Suprapubic skin (tissue), 4 donors: ENCODE measurements at places on chromosomes 13 and 19.

DNA sequence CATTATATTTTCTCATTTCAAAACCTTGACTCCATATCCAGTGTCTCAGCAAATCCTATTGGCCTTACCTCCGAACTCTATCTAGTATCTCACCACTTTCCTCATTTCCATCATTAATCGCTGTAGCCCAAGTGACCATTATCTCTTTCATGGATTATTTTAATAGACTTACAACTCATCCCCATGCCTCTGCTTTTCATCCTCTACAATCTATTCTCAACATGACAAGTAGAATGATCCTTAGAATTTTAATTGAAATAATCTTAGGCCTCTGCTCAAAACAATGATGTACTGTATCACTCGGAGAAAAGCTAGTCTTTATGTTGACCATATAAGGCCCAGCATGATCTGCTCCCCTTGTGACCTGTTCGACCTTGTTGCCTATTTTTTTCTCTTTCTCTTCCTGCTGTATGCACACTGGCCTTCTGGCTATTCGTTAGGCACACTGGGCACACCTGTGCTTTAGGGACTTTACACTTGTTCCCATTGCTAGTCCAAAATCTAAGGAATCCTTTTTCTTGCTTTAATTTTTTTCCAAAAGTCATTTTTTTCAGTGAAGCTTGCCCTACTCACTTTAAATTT, 21.4 kb downstream of the DNAJC15 start:
- H3K4me1 ChIP-seq = peaks cover 13% of the 10 kb centered on the region
- H3K36me3 ChIP-seq = peaks cover 5% of the 10 kb centered on the region
- no peak overlapping the region for H3K4me3 ChIP-seq
- no peak for DNase-seq

GRCh38 chr13:114324334-114324733, 10.0 kb downstream of the CHAMP1 start:
- H3K27ac ChIP-seq = no peak overlapping the region
- peaks cover 10% of the 10 kb centered on the region for H3K4me1 ChIP-seq
- DNase-seq = no peak
- no peaks in the 10 kb centered on the region for H3K27me3 ChIP-seq

DNA sequence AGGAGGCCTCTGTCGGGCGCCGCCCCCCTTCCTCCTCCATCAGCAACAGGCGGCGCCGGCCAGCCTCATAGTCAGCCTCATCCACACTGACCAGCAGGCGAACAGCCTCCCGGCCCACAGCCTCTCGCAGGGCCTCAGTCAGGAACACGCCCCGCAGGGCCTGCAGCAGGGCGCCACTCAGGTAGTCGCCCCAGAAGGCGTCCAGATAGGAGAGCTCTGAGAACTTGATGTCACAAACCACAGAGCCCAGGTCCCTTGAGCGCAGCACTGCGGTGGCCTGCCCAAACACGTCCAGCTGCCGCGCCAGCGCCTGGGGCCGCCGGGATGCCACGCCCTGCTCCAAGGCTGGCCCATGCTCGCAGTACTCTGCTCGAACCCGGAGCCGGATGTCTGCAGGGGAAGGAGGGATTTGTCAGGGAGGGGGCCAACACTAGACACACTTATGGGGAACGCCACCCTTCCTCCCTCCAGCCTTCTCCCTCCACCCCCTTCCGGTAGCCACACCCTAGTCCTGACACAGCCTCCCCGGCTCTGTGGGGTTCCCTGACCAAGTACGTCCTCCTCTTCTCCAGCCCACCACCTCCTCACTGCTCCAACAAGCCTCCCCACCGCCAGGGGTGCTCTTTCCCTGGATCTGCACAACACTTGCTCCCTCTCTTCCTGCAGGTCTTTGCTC, 17.9 kb downstream of the DEDD2 start:
- peaks cover 52% of the 10 kb centered on the region for H3K4me1 ChIP-seq
- H3K36me3 ChIP-seq = peaks cover 38% of the 10 kb centered on the region
- H3K4me3 ChIP-seq = peak overlapping the region; percentile 9
- H3K27ac ChIP-seq = peak overlapping the region; percentile 24
- DNase-seq = no peak
- H3K27me3 ChIP-seq = no peaks in the 10 kb centered on the region

- H3K27ac ChIP-seq = no peak overlapping the region
- H3K36me3 ChIP-seq = no peaks in the 10 kb centered on the region
- no peak overlapping the region for H3K4me3 ChIP-seq
- DNase-seq = no peak
- H3K4me1 ChIP-seq = peaks cover 10% of the 10 kb centered on the region
Observed at GRCh38 chr19:7883796-7884570, 4.3 kb upstream of the LRRC8E start.

DNA sequence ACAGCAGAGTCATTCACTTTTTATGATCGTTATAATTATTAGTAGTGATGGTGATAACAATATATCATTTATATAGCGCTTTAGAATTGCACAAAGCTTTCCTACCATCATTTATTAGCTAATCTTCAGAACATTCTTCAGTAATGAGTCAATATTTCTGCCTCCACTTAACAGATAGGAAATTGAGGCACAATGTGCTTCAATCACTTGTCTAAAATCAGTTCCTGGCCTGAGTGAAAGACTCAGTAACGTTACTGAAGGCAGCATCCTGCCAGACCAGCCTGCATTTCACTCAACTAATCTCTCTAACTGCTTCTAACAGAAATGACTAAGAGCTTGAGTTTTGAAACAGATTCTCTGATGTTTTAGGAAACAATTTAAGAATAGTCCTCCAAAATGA, 412.1 kb downstream of the MZT1 start:
- H3K4me3 ChIP-seq = no peak overlapping the region
- H3K27me3 ChIP-seq = no peaks in the 10 kb centered on the region
- H3K27ac ChIP-seq = no peak overlapping the region
- no peak for DNase-seq
